ENCODE measurements at places on chromosomes 5 and 9.

GRCh38 chr9:16121601-16122286, 568.9 kb downstream of the CCDC171 start:
- no peak for DNase-seq

- no peak for DNase-seq
Observed at GRCh38 chr5:177306674-177307543, 3.3 kb downstream of the PRELID1 start.

DNA sequence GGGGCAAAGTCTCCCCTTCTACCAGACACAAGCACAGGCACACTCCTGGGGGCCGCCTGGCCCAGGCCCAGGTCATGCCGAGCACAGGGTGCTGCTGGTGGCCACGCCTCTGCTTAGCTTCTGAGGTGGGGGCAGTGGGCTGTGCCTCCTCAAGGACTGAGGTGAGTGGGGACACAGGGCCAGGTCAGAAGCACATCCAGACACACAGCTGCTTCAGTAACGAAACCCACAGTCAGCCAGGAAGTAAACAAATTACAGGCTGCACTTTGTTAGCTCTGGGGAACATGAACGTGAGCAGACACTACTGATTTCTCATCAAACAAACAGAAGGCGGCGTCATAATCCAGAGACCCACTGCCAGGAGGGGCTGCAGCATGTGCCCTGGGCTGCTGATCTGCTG, 192.4 kb downstream of the HSPA4 start:
- no peak for DNase-seq

DNA sequence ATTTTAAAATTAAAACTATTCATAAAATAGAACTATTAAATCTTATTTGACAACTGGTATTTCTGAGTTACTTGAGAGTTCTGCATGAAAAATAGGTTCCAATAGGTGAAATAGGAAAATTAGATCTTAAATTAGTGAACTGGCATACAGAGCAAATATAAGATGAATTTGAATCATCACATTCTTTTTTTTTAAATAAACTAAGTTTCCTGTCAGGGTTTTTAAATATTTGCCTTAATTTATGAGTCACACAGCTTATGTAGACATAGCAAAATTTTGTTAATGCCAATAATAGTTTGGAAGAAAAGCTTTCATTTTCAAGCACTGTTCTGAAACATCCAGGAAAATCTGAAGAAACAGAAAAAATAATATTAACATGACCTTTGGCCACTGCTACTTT, 311.7 kb upstream of the HAPLN1 start:
- no peak for DNase-seq

DNA sequence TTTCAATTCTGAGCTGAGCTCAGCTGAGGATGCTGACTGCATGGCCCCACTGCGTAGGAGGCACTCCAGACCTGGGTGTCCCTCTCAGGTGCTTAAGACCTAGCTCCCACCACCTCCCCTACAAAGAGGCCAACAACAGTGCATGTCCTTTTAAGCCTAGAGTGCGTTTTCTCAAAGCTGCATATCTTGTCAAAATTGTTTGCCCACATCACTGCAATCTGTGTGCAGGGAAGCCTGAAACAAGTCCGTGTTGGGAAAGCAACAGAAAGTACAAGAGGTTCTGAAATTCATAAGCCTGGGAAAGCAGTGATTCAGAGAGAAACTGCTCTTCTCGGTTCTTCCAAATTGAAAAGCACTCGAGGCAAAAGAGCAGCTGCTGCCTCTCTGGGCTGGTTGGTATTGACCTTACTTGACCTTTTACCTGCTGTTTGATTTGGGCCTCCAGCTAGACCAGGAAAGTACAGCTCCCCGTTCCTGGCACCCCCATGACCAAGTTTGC, 238.4 kb downstream of the NR2F1-AS1 start:
- no peak for DNase-seq

- no peak for DNase-seq
Observed at GRCh38 chr9:115057559-115057958, 60.4 kb downstream of the TNC start.

- no peak for DNase-seq
Observed at GRCh38 chr9:125784286-125785049, 37.3 kb downstream of the PBX3 start.

- no peak for DNase-seq
Observed at GRCh38 chr9:89436326-89436725, 61.6 kb downstream of the SEMA4D start.

DNA sequence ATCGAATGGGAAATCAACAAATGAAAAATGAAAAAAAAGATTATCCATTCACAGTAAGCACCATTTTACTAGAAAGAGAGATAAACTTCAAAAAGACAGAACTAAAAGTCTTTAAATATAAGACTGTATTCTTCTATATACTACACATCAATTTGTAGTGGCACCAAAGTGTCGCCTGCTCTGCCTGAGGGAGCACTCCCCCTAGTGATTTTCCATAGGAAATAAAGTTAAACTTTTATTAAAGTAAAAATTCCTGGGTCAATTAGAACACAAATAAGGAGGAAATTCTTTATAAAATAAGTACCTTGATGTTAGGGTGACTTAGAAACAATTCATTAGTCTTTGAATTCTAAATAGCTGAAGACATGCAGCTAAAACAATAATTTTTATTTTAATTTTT, 9.7 kb downstream of the RAD1 start:
- DNase-seq, result no peak
